LHCN-M2 (cell line): ENCODE measurements at places on chromosomes 11 and 22. TPM values are rescaled to one million over a fixed set of nuclear protein-coding genes. Genes with fewer than 3 reads are reported as not detected.

- DNase-seq = peak; percentile 28
These were observed 8.7 kb upstream of the ABTB2 start for GRCh38 chr11:34366522-34366921.

DNA sequence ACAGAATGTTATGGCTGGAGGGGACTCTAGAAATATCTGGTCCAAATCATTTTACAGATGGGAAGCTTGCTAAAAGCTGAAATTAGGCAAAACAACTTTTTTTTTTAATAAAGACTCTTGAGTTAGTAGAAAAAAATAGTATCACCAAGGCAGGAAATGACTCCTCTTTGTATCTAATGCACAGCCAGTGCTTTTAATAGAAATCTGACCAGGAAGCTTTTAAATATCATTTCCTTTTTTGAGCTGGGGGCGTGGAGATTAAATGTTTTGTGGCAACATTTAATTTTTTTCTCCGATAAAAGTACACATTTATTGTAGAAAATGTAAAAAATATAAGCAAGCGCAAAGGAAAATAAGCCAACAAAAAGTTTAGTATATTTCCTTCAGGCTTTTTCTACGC, 22.5 kb downstream of the TRAF6 start:
- DNase-seq = no peak

Gene CHEK1
- total RNA-seq = 61.2 and 63.4 TPM in 2 replicates

- DNase-seq = no peak
These were observed 1272.8 kb downstream of the LRRC4C start for GRCh38 chr11:40186437-40187263.

GRCh38 chr11:45303316-45303715, 17.2 kb upstream of the SYT13 start:
- no peak for DNase-seq

Gene CALCA
- not detected in 2 replicates for total RNA-seq

DNA sequence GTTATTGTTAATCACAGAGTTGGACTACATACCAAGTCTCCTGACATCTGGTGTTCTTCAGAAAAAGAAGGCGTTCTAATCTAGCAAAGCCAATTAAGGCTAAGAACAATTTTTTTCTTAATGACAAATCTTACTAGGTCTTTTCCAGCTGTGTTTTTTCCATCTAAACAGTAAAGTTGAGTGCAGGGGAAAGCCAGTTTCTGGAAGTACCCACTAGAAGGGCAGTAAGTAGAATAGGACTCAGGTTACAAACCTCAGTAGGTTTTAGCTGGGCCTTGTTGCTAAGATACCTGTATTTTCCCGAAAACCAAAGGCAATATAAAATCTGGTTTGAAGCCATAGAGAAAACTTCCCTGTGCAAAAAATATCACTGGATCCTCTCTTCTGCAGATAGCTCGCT, 351.9 kb downstream of the ETS1 start:
- DNase-seq = no peak

DNA sequence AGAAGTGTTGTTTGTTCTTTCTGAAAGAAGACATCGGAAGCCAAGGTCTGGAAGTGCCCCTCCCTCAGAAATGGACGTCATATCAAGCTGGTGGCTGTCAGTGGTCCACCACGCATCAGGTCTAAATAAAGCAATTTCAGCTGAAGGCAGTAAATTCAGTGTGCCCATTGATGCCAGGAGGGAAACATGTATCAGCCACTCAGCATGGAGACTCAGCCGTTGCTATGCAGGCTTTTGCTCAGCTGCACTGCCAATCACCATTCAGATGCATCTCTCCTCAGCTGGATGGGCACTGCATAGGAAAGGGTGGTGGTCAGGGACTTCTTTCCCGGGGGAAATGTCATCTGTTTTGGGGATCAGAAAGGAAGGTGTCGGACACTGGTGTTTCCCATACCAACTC, 878.2 kb downstream of the NTM start:
- no peak for DNase-seq

Gene OR51B4
- total RNA-seq = not detected in 2 replicates

- peak; percentile 84 for DNase-seq
These were observed 23.4 kb downstream of the PANX1 start for GRCh38 chr11:94151903-94152677.

- DNase-seq = no peak
These were observed 176.5 kb downstream of the TRPC6 start for GRCh38 chr11:101407324-101407723.

- no peak for DNase-seq
These were observed 35.4 kb upstream of the WNT7B start for GRCh38 chr22:46012182-46012880.

Gene PLAAT5
- not detected in 2 replicates for total RNA-seq

DNA sequence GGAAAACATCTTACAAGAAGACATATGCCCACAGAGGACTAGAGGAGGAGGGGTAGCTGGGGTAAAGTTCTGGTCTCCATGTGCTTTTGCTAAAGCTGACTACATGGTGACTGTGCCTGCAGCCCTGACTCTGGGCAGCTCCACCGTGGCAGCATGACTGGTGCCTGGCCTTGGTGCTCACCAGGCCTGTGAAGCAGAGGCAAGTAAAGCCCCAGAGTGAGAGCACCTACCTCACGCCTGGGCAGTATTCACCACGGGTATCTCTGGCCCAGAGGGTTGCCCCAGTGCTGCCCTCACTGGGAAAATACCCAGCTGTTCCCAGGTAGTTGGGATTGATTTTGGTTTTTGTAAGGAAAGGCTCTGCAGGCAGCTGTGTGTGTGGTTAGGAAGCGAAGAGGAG, 78.3 kb downstream of the CTTN start:
- DNase-seq = peak; percentile 35

- DNase-seq = no peak
These were observed 3.7 kb upstream of the DBX1 start for GRCh38 chr11:20163783-20164481.

- DNase-seq = no peak
These were observed 168.4 kb downstream of the SBF2 start for GRCh38 chr11:10125522-10126133.

DNA sequence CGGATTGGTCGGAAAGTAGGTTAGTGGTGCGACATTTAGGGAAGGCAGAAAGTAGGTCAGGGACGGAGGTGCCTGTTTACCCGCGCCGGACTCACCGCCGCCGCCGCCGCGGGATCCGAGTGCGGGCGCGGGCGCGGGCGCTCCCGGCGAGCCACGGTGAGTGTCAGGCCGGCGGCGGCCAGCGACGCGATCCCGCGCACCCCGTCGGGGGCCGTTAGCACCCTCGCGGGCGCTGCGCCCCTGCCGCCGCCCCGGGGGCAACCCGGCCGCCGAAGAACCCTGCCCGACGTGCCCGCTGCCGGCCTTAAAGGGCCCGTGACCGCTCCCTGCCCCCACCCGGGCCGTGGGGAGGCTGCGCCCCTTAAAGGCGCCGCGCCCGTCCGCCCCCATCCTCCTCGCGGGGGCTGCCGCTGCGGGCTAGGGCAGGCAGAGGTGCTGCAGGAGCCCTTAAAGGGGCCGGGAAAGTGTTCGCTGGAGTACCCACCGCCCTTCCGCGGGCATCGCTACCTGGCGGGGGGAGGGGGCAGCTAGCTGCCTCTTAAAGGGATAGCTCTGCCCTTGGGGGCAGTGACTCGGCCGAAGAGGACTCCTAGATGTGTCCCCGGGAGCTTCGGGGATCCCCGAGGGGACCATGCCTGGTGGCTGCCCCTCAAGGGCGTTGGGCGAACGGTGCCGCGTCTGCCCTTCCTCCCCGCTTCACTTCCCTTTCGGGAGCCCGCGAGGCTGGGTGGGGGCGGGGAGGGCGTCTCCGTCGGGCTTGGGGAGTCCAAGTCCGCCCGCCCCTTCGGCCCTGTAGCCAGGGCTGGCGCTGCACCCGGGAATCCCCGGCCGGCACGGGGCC, at the start of gene BMAL1:
Gene BMAL1, plus strand, starts transcription at position 23 of the 841 bp plus-strand sequence. CDS start 76,519 bp downstream, outside the sequence.
- DNase-seq = peak; percentile 30

DNA sequence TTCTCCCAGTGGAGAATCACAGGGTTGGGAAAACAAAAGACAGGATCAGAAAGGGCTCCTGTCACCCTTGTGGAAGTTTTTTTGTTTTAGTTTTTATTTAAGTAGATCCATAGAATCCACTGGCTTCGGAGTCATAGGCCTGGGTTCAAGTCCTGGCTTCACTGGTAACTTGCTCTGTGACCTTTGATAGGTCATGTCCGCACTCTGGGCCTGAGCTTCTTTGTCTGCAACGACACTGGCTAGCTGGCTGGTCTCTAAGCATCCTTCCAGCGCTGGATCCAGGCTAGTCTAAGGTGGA, 1.4 kb downstream of the ZFTA start:
- DNase-seq = no peak

- no peak for DNase-seq
These were observed 517.3 kb downstream of the SOX6 start for GRCh38 chr11:15839061-15839460.

DNA sequence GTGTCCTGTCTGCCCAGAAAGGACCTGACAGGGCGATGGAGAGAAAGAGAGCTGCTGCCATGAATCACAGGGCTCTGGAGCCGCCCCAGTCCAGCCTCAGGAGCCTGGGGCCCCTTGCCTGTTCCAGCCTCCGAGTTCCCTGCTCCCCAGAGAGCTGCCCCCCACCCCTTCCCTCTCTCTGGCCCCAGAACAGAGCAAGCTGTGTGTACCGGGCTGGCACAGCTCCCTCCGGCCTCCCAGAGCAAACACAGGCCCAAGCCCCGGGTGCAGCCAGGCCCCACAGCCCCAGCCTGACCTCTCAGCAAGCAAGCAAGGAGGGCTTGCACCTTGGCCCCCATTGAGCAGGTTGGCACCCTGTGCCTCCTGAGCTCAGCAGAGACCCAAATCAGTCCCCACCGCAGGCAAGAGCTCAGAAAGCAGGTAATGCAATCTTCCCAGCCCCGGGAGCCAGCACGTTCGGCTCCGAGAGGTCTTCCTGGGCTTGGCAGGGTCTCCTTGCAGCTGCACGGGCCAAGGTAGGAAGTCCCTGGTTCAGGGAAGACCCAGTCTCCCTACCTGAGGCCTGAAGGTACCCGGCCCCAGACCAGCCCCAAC, 1.4 kb downstream of the PACSIN3 start:
- no peak for DNase-seq

DNA sequence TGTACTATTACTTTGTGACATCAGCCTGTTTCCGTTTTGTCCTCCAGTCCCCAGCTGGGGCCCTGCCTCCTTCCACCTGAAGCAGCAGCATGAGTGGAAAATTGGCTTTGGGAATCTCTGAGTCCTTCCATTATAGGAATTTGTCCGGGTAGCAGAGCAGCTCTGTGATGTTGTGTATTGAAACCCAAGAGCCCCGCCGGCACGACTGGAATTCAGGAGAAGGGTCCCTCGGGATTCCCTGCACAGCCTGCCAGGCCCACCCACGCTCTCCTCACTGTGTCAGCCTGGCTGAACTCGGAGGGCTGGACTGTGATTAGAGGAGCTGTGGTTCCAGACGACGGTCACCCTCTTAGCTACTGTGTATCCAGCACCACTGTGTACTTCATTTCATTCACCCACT, 18.8 kb upstream of the TSPAN18 start:
- DNase-seq = no peak

GRCh38 chr11:118081241-118081958, 4.5 kb downstream of the TMPRSS4 start:
- peak; percentile 1 for DNase-seq

DNA sequence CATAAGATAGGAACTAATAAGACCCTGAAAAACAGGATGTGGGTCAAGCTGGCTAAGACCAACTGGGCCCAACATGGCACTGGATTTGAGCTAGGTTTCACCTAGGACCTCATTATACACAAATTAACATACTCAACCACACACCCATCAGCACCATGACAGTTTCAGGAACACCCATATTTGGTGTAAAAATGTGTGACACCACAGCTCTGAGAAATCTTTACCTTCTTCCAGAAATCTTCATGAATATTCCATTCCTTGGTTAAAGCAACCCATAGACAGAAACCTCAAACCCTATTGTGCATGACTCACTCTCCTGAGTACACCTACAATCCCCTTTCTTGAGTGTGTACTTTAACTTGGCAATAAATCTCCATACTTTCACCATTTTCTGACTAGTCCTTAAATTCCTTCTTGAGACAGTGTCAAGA, 378.8 kb downstream of the DYNC2H1 start:
- DNase-seq = no peak

DNA sequence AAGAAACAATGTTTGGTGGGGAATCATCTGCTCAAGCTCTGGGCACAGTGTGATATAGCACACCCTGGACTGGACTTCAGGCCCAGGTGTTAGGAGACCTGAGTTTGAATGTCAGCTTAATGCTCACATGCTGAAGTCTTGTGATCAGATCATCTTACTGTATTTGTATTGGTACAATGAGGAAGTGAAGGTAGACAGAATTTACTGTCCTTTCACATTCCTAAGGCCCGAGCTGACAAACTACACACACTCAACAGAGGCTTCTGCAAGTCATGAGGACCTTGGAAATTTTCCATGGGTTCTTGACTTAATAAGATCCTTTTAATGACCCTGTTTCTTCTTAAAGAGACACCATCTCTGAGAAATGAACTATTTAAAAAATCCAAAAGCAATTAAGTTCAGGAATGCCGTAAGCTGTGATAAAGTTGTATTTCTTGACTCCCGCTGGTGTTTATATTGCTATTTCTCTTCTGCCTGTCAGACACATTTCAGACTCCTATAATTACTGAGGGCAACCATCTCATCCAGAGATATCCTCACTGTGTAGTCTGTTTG, 802.0 kb downstream of the DLG2 start:
- no peak for DNase-seq

DNA sequence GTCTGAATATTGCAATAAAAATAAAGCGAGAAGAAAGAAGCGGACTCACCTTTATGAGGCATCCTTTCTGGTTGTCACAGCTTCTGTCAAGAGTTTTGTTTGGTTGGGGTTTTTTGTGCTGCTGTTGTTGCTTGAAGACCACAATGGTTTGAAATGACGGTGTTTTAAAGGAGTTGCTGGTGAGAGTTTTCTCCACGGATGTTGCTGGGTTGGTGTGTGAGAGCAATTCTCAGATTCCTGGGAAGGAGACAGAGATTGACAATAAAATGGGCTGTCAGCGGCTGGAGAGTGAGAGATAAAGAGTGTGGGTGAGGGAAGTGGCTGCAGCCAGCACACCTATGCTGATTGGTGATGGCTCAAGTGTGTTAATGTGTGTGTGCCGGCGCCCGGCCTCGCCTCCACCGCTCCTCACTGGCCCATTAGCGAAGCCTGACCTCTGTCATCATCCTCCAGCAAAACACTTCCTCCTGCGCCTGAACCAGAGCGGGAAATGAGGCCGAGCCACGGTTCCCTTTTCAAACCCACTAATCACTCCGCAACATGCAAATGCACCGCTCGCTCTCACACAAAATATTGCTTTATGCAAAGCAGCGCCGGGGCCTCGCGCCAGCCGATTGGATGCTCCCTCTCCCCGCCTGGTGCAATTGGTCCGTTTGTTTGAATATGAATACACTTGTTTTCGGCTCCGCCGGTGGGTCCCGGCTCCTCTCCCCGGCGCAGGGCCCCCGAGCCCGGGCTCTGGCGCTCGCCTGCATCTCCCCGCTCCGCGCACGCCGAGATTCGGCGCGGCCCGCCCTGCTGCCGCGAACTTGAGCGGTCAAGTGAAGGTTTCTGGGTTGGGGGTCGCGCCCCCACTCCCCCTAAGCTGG, at the start of gene PAX6:
Gene PAX6, minus strand, starts transcription at position 544 of the 869 bp plus-strand sequence. CDS start 4,911 bp downstream, outside the sequence.
- peak; percentile 60 for DNase-seq

Gene UBE2L6
- total RNA-seq = 25.8 and 48.2 TPM in 2 replicates
